Urothelium cell line (cell line): ENCODE measurements at places on chromosomes 6 and 20.

GRCh38 chr6:43995137-43995536 is 132.1 kb downstream of the MRPL14 start:
- DNase-seq: no peak

DNA sequence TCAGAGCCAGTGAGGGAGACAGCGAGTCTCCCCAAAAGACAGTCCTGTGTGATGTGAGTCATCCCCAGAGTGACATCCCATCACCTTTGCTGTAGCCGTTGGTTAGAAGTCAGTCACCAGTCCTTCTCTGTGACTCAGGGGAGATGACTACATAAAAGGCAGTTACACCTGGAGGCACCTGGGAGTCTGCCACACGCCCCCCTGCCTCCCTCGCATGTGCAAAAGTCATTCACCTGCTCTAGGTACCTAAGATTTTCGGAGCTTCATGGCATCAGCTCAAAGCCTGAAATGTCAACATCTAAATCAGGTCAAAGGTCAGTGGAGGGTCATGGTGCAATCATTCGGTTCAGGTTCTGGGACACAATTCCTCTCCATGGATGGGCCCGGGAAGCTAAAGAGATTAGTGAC is 50.3 kb downstream of the PRR18 start:
- DNase-seq: no peak

- DNase-seq: no peak
Measured at GRCh38 chr6:168130697-168131371, 51.8 kb upstream of the FRMD1 start.

GRCh38 chr6:80226151-80226550 is 119.7 kb downstream of the BCKDHB start:
- DNase-seq: no peak

DNA sequence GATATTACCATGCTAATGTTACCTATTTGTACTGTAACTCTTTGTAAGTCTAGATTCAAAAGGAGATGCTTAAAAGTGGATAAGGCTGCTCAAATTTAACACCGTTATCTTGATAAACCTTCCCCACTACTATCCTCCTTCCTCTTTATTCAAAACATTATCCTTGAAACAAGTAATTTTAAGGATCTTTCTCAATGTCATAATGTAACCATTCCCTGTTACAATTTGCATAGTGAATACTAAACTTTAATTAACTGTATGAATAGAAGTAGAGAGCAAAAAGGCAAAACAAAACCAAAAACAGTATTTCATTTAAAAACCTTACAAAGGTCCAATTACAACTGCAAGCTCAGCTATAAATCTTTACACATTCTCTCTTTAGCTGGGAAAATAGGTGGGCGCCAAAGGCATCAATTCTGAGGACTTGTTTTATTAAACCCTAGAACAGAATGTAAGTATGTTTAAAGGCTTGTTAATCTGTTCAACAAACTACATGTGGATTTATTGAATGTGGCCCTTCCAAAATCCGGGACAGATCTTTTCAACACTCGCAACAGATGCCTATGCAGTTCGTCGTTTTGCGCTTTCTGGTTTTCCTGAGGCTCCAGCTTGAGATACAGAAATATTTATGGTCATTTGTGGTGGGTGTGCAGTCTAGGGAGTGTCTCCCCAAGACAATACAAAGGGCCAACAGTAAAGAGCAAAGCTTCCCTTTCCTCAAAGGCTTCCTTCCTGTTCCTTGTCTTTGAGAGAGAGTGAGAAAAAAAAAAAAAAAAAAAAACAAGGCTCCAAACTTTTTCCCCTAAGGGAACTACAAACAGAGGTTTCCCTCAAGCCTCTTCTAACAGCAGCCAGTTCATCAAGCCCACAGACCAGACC is 15.1 kb downstream of the KIF13A start:
- DNase-seq: no peak

DNA sequence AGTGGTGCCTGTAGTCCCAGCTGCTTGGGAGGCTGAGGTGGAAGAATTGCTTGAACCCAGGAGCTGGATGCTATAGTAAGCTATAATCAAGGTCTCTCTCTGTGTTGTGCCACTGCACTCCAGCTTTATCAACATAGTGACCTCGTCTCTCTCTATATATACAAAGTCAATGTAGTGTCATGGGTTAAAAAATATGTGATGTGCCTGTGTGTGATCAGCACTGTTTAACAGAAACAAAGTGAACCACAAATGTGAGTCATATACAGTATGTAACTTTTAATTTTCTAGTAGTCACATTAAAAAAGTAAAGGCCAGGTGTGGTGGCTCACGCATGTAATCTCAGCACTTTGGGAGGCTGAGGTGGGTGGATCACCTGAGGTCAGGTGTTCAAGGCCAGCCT is 85.3 kb upstream of the RNF24 start:
- DNase-seq: no peak

- DNase-seq: no peak
Measured at GRCh38 chr6:126429866-126430265, 90.0 kb downstream of the CENPW start.

- DNase-seq: peak; percentile 36
Measured at GRCh38 chr6:29834564-29835436, 7.2 kb downstream of the HLA-G start.

DNA sequence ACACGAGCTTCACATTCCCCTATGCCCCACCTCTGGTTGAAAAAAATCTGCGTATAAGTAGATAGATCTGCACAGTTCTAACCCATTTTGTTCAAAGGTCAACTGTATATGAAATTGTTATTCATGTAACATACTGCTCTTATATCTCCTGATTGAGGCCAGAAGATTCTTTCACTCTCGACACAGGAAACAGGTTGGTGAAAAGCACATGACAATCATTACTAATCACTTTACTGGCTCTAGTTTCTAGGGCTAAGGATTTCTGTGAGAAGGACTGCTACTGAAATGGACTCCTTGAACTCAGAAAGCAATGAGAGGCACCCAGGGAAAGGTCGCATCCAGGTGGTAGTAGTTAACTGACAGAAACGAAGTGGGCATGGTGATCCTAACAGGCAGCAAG is 21.7 kb downstream of the PDSS2 start:
- DNase-seq: no peak

DNA sequence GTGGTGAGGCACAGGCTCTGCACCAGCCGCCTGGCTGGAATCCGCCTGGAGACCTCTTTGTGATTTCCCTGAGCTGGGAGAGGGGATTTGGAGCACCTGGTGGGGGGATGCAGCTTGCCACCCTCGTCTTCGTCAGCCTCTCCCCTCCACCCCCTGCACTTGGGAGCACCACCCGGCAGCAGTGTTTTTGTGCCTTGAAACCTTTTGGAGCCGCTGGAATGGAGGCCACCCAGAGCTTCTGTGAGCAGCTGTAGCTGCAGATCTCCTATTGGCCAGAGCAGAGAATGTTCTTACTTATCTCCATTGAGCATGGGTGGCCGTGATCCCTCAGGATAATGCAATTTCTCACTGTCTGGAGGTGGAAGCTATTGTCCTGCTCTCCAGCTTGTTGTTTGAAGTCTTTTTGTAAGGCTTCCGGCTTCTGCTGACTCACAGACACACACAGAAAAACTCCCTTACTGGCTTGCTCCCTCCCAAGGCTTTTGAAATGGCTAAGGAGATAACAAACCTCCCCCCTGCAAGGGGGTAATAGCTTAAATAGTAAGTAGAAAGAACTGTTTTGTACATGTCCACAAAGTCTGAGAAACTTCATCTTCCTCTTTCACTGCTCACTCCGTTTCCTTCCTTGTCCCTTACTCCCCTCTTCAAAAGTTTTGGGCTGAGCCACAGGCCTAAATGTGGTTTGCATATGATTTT is 271.2 kb downstream of the PRL start:
- DNase-seq: peak; percentile 64

- DNase-seq: no peak
Measured at GRCh38 chr6:166245148-166245547, 63.0 kb downstream of the PRR18 start.

- DNase-seq: peak; percentile 24
Measured at GRCh38 chr20:13142143-13142542, 78.9 kb upstream of the ISM1 start.

- peak; percentile 52 for DNase-seq
Measured at GRCh38 chr6:54267798-54268197, 40.4 kb upstream of the TINAG start.

- DNase-seq: no peak
Measured at GRCh38 chr6:149443411-149444181, 41.2 kb downstream of the ZC3H12D start.

GRCh38 chr20:3235666-3236324 is 3.2 kb downstream of the SLC4A11 start:
- DNase-seq: peak; percentile 82

- DNase-seq: peak; percentile 49
Measured at GRCh38 chr6:150813319-150813992, 52.0 kb upstream of the MTHFD1L start.

DNA sequence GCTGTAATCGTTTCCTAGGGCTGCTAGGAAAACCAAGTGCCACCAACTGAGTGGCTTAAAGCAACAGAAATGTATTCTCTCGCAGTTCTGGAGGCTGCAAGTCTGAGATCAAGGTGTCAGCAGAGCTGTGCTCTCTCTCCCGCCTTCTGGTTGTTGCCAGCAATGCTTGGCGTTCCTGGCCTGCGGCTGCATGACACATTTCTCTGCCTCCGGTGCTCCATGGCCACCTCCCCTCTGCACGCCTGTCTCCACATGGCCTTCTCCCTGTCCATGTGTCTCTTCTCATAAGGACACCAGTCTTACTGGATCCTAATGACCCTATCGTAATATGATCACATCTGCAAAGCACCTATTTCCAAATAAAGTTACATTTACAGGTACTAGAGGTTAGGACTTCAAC is 91.7 kb upstream of the AKAP12 start:
- no peak for DNase-seq

DNA sequence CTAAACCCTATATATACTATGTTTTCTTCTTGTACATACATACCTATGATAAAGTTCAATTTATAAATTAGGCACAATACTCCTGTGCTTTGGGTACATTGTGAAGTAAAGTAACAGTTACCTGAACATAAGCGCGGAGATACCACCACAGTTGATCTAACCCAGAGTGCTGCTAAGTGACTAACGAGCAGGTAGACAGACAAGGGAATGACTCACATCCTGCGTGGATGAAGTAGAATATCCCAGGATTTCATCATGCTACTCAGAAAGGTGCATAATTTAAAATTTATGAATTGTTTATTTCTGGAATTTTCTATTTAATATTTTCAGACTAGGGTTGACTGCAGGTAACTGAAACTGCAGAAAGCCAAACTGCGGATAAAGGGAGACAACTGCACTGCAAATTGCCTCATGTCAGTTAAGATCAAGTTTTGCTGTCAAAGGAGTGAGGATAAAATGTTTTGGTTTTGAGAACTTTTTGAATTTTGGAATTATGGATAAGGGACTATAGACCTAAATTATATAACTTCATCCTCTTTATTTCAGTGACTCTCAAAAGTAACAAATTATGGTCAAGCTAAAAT is 14.4 kb downstream of the MKKS start:
- DNase-seq: peak; percentile 58

DNA sequence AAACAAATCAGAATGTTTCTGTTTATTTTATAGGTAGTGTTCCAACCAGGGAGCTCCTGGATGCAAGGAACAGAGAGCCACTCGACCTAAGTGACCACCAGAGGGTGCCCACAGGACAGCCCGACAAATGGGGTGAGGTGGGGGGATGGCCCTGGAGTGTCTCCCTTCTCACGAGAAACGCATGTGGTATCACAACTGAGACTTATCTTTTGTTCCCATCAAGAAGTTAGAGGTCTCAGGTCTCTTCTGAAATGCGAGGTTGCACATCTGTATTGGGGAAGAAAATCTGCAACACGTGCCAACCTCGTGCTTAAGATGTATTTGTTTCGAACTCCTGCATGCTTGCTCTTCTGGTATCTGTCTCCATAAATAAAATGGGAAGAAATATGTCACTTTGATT is 104.0 kb downstream of the ISM1 start:
- DNase-seq: peak; percentile 18

- DNase-seq: no peak
Measured at GRCh38 chr6:110741517-110741916, 73.8 kb downstream of the CDK19 start.

DNA sequence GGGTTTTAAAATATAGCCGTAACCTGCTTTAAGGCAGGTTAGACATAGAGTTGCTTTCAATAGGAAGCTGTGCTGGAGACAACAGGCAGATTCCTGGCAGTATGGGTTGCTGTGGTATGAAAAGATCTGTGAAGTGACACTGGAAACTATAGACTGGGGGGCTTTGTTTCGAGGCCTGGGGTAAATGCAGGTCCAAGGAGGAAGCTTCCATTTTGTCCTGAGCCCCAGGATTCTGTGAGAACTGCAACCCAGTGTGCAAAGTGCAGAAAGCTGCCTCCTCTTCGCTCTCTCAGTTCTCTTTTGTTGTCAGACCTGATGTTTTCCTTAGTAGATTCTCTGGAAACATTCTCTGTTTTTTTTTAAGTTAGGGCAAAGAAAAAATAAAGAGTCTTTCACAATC is 86.9 kb downstream of the LYRM4 start:
- no peak for DNase-seq

DNA sequence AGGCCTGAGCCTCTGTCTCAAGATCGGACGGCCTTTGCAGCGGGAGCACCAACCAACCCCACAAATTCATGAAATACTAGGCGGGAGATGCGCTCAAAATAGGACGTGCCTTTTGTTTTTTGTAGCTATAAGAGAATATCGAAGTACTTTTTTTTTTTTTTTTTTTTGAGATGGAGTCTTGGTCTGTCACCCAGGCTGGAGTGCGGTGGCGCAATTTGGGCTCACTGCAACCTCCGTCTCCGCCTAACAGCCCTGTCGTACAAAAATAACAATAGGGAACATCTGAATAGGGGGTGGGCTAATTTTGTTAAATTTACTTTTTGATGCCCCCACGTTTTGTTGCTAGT is 5.9 kb upstream of the TUBB2A start:
- DNase-seq: no peak

GRCh38 chr6:168528474-168529095 is 87.6 kb downstream of the SMOC2 start:
- no peak for DNase-seq

DNA sequence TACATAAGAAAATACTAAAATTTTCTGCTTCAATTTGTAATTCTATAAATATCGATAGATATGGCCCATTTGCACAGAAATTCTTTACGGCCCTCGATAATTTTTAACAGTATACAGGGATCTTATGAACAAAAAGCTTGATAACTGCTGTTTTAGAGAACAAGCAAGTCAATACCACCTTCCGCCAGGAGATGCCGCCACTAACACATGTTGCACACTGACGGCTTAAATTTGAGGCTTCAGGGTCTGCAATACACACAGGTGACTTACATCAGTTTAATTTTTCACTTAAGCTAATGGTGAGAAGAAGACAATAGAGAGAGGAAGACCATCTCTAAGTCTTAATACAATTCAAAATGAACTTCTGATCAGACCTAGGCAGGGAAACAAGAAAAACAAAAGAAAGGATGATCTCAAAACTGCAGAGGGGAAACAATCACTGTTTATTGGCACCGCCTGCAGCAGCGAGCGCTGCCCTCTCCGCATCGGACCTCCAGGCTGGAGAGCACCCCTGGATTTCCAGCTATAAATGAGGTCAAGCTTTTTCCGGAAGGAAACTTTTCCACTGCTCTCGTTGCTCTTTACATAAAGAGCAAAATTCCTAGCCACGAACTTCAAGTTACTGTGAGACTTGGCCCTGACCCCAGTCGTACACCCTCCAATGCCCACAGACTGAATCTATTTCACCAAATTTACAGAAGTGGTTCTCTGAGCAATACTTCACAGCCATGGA is 53.9 kb downstream of the OTOR start:
- peak; percentile 37 for DNase-seq
